ENCODE measurements at places on chromosomes 5 and 9. TPM values are rescaled to one million over a fixed set of nuclear protein-coding genes. Genes with fewer than 3 reads are reported as not detected.

DNA sequence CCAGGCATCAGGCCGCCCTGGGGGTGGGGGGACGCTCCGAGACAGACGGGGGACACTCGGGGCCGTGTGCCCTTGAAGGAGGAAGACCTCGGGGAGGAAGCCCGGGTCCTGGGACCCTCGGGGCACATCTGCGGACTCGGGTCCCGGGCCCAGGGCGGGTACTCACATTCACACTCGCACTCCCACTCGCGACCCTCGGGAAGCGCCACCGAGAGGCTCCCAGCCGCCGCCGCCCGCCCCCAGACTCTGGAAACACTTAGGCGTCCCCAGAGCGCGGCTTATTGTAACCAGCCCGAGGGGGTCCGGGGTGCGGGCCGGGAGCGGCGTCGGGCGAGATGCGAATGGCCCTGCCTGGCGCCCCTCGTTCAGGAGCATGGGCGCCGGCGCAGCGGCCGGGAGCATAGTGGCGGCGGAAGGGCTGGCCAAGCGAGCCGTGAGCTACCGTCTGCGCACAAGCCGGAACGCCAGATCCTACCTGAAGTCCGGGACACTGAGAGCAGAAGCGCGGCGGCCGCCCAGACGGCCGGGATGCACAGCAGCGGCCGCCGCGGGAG, 559 bp downstream of the ROR2 start:
- DNase-seq = no peak

DNA sequence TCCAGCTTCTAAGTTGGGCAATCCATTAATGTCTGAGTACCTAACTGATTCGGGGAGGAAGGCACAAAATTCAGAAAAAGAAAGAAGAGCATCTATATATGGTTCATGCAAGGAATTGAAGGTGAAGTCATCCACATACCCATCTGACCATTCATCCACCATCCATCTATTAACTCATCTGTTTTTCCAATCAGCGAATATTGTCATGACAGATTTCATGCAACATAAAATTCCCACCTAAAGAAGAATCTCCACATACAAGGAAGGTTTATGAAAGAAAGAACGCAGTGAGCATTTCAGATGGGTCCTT, 164.7 kb downstream of the GRIA1 start:
- DNase-seq = no peak

DNA sequence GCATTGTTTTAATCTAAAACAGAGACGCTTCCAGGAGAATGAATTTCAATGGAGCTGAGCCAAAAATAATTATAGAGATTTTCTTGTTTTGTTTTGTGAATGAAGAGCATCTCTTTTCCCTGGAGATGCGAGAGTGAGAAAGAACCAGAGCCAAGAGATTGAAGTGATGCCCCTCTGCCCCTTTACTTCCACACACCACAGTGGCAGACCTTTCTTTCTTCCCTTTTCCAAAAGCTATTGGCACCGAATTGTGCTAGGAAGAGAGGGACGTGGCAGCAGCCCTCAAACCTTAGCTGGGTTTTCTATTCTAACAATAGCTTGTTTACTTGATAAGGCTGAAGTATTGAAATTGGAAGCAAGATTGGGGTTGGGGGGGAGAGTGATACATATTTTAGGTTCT, 133.0 kb upstream of the TMEM161B start:
- no peak for DNase-seq

The CARTPT gene
- not detected for total RNA-seq

The LHX3 gene
- total RNA-seq = not detected

The IFNK gene
- total RNA-seq = not detected

The DROSHA gene
- 105 TPM for total RNA-seq

The HBEGF gene
- 52.8 TPM for total RNA-seq
